ENCODE measurements at places on chromosomes 6 and 20. TPM values are rescaled to one million over a fixed set of nuclear protein-coding genes. Genes with fewer than 3 reads are reported as not detected.

PRSS35 gene
- total RNA-seq: 0.12 TPM

ADGB gene
- not detected for total RNA-seq

GLP1R gene
- not detected for total RNA-seq

FAM50B gene
- 7.7 TPM for total RNA-seq

SLC35D3 gene
- not detected for total RNA-seq

ROS1 gene
- 0.14 TPM for total RNA-seq

PRRT1 gene
- total RNA-seq: 0.95 TPM

Data from A549 treated with ZK216348 at 1 μM for 4 hours (cell line).